Esophagus squamous epithelium (tissue), 5 donors: ENCODE measurements at places on chromosomes 4 and X. TPM values are rescaled to one million over a fixed set of nuclear protein-coding genes. Genes with fewer than 3 reads are reported as not detected.

The NPY2R gene
- not detected for total RNA-seq

GRCh38 chr4:37889849-37890800, 759 bp upstream of the TBC1D1 start:
- DNase-seq, result peak; percentile 4

- no peak for DNase-seq
These were observed 15.6 kb downstream of the DCK start for GRCh38 chr4:71009086-71009485.

The HAND2 gene
- total RNA-seq, result 0.31 TPM

GRCh38 chrX:66675541-66675940, 36.7 kb upstream of the EDA2R start:
- DNase-seq, result no peak

The CENPVL1 gene
- not detected for total RNA-seq

The AADAT gene
- 1.1 TPM for total RNA-seq

DNA sequence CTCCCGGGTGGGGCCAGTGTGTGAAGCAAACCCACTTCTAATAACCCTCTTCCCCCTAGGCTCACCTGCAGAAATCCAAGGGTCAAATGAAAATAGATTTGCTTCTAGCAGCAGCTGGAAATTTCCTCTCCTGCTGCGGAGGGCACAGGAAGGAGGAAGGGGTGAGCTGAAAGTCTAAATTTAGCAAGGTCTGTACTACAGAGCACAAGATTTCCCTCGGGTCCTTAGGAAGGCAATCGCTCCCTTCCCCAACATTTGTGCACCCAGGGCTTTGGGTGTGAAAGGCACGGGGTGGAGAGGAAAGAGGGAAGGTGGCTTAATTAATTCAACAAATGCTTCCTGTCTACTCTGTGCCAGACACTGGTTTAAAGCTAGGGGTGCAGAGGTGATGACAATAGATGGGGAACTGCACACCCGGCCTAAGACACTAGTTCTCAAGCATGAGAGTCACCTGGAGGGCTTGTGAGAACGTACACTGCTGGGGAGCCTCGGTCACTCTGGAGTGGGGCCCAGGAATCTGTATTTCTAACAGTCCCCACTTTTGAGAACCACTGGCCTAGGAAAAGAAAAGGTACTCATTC, 204.4 kb downstream of the NSUN7 start:
- DNase-seq, result no peak

- no peak for DNase-seq
These were observed 42.4 kb upstream of the PGAM4 start for GRCh38 chrX:78011846-78012245.

- no peak for DNase-seq
These were observed 8.3 kb downstream of the GPRIN3 start for GRCh38 chr4:89299153-89299791.

- no peak for DNase-seq
These were observed 34.5 kb downstream of the IQCM start for GRCh38 chr4:149781150-149781549.

The POU4F2 gene
- total RNA-seq, result not detected

The TMPRSS11A gene
- total RNA-seq, result 153 TPM

The CT45A1 gene
- total RNA-seq, result not detected

The DRD5 gene
- total RNA-seq, result not detected

DNA sequence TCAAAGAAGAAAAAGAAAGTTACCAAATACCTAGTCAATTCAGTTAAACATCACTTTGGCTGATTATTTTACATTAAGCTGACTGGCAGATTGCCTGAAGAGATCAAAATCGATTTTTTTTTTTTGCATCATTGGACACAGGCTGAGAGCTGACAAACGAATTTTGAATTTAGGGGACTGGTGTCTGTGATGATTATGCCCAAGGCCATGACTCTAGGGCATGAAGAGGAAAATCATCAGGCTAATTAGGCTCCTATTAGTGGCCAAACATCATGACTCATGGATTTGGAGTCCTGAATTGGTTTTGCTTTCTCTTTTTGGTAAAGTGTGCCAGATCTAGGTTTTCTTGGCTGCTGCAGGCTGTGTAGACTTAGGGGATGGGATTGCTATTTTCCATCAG, 829.3 kb upstream of the LCORL start:
- DNase-seq, result no peak

The SPATA4 gene
- total RNA-seq, result not detected

- no peak for DNase-seq
These were observed 31.7 kb upstream of the CRMP1 start for GRCh38 chr4:5924461-5925125.

GRCh38 chrX:38041237-38041636, 34.9 kb downstream of the SYTL5 start:
- no peak for DNase-seq
